HTR-8/SVneo (cell line): ENCODE measurements at places on chromosomes 1 and 21.

DNA sequence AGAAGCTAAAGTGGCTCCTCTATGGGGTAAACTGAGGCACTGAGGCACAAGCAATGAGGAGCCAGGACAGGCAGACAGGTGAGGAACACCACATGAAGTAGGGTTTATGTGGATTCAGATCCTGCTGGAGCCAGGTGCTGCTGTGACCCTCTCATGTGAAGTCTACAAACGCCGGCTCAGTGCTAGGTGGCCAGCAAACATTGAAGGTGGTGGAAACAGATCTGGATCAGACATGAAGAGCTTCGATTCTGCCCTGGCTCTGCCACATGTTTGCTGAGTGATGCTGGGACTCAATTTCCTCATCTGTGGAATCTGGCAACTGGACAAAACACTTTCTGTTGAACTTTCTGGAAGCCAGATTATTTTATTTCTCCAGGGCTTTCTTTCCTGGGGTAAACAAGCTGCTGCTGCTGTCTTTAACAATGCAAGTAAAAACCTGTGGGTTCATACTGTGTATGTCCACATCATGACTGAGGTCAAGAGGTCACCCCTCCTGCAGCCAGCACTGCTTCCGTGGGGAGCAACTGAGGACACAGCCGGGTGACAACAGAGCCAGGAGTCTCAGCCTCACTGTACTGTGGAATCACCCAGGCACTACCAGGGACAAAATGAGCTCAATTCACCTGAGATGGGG is 33.3 kb downstream of the HMGB4 start:
- no peak for DNase-seq

- DNase-seq: no peak
These were observed 23.6 kb downstream of the ZBTB18 start for GRCh38 chr1:244074559-244075171.

DNA sequence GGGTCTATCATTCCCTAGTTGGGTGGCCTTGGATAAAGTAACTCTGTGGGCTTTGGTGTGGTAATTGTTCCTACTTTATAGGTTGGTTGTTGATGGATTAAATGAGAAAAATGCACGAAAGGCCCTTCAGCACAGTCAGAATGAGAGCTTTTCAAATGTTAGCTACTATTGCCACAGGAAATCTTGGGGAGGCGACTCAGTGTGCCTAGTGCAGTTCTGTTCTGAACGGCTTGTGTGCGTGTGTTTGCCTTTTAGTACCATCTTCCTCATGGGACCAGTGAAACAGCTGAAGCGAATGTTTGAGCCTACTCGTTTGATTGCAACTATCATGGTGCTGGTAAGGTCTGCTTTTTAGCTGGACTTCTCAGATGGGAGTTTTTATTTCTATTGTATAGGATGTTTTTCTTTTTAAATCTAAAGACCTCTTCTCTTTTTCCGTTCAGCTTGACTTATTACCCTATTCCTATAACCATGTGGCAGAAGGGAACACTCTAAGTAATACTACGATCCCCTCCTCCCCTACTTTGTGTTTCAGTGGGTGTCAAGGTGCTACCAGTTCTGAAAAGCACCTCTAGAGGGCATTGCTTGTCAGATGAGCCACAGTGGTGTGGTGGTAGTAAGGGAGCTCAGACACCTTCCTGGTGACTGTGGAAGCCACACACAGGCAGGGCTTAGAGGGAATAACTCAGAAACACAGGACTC is 9.2 kb downstream of the SFT2D2 start:
- peak; percentile 66 for DNase-seq

GRCh38 chr1:114009393-114009792 is 30.1 kb downstream of the OLFML3 start:
- no peak for DNase-seq

DNA sequence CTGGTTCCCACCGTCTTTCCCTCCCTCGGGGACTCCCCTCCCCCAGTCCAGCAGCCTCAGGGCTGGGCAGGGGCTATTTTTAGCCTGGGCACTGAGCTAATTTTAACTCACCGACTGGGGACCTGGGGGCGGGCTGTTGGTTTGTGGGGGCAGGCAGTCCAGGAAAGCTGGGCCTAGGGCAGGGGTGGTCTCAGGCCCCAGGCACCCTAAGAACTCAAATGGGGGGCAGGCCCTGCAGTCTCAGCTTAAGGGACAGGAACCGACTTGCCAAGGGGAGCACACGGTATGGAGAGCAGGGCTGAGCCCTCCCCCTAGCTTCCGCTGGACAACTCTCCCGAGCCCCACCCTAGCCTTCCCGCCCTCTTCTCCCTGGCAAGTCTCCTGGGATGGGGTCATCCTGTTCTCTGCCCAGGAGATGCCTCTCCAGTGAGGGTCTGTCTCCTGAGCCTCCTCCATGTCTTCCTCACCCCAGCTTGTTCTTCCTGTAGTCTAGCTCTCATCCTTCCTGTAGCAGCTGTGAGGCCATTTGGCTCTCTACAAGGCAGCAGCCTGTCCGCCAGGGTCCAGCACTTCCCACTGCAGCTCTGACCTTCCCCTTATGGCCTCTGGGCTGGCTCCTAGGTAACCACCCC is 10.1 kb downstream of the MEF2D start:
- no peak for DNase-seq

GRCh38 chr1:82273816-82274215 is 473.1 kb downstream of the ADGRL2 start:
- DNase-seq: no peak

DNA sequence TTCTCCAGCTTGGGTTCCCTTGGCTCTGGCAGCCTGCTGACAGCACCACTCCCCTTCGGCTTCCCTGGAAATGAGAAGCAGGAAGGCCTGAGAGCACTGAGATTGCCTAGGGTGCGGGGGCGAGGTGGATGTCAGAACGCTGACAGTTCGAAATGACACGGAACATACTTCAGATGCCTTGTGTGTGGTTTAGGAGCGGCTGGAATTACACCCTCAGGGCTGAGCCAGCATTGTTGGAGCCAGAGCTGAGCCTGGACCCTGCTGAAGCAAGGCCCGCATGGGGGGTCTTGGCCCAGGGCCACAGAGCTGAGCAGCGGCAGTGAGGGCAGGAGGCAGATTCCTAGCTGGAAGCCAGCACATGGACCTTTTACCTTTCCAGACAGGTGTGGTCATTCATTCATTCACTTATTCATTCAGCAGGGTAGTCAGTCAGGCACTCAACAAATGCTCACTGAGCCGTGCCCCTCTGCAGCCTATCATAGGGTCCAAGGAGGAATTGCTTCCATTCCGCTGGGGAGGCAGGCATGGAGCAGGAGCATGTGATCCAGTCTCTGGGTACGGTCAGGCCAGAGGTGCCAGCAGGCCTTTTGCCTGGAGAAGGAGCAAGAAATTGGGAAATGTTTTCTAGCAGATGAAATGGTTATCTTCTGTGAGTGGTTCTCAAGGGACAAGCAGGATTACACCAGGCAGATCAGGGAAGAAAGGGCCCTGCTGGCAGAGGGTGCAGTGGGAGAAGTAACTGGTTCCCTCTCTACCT is 6.6 kb upstream of the FOXE3 start:
- peak; percentile 82 for DNase-seq

DNA sequence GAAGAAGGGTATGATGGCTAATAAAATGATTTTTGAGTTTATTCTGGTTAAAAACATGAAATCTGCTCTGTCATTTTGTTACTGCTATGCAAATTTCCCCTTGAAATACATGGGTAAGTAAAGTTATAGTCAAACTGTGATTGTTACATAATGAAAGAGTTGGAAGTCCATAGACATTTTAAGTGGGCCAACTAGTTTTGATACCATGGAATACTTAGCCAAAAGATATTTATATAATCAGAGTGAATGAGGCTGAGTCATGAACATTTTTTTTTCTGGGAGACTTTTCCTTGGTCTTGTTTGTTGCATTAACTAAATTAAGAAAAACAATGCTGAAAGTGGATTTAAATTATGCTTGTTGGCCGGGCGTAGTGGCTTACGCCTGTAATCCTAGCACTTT is 58.2 kb upstream of the MPC2 start:
- no peak for DNase-seq

DNA sequence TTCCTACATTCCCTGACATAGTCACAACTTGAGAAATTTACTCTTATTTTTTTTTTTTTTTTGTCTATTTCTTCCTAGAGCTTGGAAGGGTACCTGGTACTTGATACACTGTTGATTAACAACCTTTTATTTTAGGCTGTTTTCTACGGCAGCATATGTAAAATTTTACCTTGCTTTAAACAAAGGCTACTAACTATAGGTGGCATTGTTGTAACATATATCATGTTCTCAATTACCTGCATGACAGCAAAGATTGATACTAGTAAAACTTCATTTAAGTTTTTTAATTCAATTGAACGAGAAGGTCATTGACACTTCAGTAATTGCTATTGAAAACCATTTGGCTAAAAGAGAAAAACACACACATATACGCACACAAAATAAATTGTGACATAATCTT is 238.3 kb upstream of the ESRRG start:
- DNase-seq: no peak

DNA sequence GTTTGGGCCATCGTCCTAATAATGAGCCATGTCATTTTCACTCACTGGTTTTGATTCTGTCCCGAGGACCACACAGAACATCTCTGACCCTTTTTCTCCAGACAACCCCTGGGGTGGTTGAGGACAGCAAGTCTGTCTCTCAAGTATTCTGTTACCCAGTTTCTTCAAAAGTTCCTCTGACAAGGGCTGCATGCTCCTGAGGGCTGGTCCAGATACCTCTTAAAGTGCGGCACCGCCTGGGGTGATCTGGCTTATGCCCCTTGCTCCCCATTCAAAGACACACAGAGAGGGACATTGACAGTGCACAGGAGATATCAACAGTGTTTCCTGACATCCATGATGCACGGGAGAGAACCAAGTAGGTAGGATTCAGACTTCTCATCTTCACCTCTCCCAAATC is 132.9 kb upstream of the EDN2 start:
- DNase-seq: no peak

GRCh38 chr1:113247355-113247754 is 143.0 kb upstream of the MAGI3 start:
- DNase-seq: no peak

GRCh38 chr1:81201779-81202178 is 599.0 kb upstream of the ADGRL2 start:
- DNase-seq: no peak

GRCh38 chr1:159938211-159938852 is 7.1 kb downstream of the IGSF9 start:
- no peak for DNase-seq

DNA sequence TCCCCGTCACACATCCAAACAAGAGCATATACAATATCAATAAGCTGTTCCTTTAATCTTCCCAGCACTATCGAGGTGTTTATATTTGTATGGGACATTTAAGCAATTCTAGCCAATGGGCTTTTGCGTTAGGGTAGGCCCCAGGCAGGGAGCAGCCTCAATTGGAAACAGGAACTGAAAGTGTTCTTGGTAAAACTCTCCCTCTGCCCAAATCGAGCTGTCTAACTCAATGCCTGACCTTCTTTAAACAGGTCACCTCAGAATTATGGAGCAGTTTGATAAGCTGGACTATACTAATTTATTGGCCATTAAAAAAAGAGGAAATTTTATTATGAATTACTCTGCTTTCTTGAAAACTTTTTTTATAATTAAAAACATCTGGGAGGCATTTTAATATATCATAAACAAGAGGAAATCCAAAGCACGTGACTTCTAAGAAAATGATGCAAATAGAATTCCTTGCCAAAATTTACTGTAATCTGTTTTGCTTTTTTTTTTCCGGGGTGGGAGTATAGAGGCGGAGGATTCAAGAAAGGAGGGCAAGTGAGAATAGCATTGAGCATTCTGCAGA is 498.1 kb downstream of the LMO4 start:
- DNase-seq: no peak

- no peak for DNase-seq
These were observed 241.3 kb upstream of the PLXNA2 start for GRCh38 chr1:208485512-208485911.

- DNase-seq: peak; percentile 21
These were observed 136.5 kb upstream of the ETS2 start for GRCh38 chr21:38669186-38669585.

DNA sequence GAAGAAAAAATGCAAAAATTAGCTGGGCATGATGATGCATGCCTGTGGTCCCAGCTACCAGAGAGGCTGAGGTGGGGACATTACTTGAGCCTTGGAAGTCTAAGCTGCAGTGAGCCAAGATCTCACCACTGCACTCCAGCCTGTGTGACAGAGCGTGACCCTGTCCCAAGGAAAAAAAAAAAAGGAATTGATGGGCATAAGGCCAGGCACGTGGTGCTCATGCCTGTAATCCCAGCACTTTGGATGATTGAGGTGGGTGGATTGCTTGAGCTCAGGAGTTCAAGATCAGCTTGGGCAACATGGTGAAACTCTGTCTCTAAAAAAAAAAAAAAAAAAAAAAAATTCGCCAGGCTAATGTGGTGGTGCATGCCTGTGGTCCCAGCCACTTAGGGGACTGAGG is 55.8 kb upstream of the ATP2B4 start:
- no peak for DNase-seq

GRCh38 chr21:18801468-18801867 is 397.9 kb upstream of the TMPRSS15 start:
- peak; percentile 18 for DNase-seq

DNA sequence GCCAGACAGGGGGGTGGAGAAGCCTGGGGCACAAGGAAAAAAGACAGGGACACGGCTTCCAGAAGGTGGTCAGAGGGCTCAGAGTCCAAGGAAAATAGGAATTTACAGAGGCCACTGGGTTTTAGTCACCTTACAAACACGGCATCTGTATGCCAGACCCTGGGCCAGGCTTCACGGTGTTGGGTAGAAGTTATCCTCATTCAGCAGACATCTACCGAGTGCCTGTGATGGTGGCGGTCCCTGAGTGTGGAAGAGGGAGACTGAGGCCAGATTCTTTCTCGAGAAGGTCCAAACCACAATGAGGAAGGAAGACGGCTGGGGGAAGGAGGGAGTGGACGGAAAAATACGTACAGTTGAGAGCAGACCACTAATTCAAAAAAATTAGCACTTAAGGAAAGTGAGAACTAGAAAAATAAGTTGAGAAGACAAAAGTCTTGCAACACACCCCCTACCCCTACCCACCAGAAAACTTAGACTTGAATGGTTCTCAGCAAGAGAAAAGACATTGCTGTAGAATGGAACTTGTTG is 864 bp upstream of the BTG2 start:
- no peak for DNase-seq
